Stomach (tissue), 19 donors: ENCODE measurements at places on chromosomes 5 and 9. TPM values are rescaled to one million over a fixed set of nuclear protein-coding genes. Genes with fewer than 3 reads are reported as not detected.

DNA sequence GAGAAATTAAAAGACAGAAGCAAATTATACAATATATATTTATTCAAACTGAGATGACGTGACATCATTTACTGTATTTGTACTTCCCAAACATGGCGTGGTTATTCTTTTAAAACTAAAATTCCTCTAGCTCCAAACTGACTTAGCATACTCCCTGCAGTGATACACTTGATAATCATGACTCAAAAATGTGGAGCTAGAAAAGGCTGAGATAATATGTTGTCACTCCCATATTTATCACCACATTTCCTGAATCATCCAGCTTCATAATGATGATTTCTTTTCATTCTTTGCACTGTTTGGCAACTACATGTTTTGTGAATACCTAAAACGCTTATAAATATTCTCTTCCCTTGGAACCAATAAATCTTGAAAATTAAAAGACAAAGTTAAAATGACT lies 341.0 kb downstream of the EBF1 start:
- DNase-seq = no peak

DNA sequence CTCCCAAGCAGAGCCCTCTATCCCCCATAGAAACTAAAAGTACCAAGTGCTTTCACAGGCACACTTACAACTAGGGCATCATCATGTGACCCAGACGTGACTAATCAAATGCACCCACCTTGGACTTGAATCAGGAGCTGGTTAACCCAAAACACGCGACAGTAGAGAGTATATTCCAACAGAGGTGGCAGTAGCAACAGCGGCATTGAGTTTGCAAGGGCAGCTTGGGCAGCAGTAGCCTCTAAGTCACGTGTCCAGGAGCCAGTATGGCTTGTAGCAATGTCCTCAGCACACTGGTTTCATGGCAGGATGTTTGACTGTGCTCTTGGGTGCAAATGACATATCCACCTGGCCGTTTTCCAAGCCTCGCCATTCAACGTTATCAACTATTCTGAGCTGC lies 73.4 kb upstream of the DNAH5 start:
- no peak for DNase-seq

DNA sequence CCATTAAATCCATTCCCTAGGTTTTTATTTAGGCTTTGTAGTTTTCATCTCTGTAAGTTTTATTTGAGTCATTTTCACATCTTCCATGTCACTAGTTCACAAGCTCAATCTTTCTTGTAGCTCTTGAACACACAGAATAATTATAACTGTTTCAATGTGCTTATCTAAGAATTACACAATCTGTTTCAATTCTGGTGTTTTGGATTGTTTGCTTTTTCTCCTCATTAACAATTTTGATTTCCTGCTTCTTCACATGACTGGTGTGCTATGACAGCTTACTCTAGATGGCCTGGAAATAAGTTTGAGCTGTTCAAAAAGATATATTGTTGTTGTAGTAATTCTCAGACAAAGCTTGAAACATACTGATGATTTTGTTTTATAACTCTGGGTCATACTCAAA lies 1974.1 kb upstream of the NUDT12 start:
- DNase-seq = no peak

GRCh38 chr9:129323999-129324553 lies 146.0 kb upstream of the IER5L start:
- peak; percentile 3 for DNase-seq

- no peak for DNase-seq
Observed at GRCh38 chr5:111066261-111066938, 5.1 kb upstream of the TSLP start.

DNA sequence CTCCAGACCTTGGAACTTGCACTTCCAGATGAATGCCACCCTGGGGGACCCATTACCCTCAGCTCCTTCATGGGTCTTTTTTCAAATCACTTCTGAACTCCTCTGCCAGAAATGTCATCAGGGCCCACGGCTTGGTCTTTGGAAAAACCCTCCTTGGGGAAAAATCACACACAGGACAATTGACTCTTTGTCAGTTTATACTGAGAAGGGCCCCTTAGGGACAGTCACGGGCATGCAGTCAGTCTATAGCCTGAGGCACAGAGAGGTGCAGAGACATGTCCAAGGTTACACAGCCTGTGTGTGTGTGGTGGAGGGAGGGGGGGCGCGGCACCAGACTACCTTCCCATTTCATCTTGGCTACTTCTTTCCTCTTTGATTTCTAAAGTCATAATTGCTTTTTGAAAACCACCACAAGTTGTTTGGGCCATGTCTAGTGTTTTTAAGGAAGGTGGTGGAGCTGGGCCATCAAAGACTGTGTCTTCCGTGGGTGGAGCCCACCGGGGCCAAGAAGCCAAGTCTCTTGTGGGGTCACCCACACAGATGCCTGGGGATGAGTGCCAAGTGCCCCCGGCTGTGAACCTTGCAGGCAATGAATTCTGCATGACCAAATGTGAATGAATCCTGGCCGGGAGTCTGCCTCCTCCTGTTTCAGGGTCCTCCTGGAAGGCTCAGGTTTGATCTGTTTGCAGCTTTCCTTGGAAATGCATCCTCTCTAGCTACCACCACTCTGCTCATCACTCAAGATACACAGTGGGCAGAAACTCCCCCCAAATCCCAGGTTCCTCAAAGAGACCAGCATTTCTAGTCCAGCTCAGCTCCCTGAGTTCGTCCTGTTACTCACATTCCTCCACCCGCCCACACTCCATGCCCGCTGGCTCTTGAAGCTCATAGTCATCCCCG lies 200.1 kb upstream of the TBC1D2 start:
- DNase-seq = no peak

DNA sequence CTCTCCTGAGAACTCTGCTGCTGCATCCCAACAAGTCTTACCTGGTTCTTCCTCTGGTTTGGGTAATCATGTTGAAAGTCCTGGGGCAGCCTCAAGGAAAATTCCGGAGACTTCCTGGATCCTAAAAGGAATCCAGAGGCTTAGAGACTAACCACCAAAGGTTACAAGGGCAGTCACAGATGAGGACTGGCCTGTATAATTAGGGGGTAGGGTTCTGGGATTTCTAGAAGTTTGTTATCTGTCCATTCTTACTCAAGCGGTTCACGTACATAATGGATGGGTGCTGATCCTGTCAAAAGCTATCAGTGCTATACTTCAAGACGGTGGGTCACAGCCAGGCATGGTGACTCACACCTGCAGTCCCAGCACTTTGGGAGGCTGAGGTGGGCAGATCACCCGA lies 51.4 kb upstream of the EPB41L4B start:
- DNase-seq = no peak

DNA sequence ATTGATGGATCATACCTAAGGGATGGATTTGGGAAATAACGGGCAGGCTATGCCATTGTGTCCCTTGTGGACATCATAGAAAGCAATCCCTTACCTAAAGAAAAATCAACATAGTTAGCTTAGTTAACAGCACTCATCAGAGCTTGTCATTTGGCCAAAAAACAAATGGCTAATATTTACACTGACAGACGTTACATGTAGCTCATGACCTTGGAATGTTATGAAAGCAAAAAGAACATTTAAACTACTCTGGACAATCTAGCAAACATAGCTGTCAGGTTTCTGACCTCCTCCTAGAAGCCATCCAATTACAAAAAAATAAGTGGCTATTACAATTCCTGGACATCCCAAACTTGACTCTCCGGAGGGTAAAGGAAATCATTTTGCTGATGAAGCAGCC lies 23.8 kb downstream of the TMEM232 start:
- DNase-seq = no peak

DNA sequence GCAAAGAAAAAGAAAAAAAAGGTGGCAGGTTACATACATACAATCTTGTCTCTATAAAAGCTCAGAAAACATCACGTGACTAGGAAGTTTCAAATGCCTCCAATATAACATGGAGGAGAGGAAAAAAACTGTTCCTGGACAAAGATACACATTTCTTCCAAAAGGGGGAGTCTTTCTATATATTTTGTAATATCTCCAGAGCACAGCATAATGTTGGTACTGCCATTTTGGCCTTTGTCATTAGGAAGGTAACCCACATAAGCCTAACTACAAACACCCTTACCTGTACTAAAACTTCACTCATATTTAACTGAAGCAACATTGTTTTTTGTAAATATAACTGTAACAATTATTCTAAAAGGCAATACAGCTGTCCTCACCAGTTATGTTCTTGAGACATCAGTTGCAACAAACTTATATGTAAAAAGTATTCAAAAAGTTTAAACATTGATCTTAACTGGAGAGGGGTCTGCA lies 1.2 kb upstream of the BTF3 start:
- peak; percentile 67 for DNase-seq

Gene CMYA5
- total RNA-seq = under 0.01 TPM

Gene SOHLH1
- not detected for total RNA-seq

Gene FOXI1
- 0.18 TPM for total RNA-seq

Gene OTULIN
- total RNA-seq = 18.7 TPM
